Heart right ventricle (tissue), 16 donors: ENCODE measurements at places on chromosomes 4 and X.

DNA sequence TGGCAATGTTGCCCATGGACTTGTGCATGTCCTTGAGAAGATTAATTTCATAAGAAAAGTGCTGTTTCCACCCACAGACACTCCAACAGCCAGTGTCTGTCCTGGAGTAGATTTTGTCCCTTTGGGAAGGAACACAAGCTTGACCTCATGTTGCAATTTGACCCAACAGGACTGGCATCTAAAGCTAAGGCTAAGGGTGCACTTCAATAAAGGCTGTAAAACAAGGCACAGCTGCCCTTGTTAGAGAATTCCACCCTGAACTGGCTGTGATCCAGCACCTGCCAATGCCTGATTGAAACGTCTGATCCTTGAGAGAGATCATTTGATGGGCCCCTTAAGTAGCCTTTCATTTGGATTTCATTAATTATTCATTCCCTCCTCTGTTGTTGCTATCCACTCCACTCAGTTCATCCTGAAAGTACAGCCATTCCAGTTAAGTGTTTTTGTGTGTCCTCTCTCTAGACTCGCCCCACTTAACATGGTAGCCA is 56.2 kb downstream of the CD99L2 start:
- no peak overlapping the region for H3K4me3 ChIP-seq
- DNase-seq = no peak
- no peaks in the 10 kb centered on the region for H3K4me1 ChIP-seq
- no peaks in the 10 kb centered on the region for H3K27me3 ChIP-seq
- H3K36me3 ChIP-seq = no peaks in the 10 kb centered on the region

- no peaks in the 10 kb centered on the region for H3K4me1 ChIP-seq
- no peak for DNase-seq
- H3K4me3 ChIP-seq = no peak overlapping the region
- H3K36me3 ChIP-seq = no peaks in the 10 kb centered on the region
- H3K27ac ChIP-seq = no peak overlapping the region
- no peaks in the 10 kb centered on the region for H3K27me3 ChIP-seq
Measured at GRCh38 chr4:102352781-102353180, 7.5 kb upstream of the SLC39A8 start.

DNA sequence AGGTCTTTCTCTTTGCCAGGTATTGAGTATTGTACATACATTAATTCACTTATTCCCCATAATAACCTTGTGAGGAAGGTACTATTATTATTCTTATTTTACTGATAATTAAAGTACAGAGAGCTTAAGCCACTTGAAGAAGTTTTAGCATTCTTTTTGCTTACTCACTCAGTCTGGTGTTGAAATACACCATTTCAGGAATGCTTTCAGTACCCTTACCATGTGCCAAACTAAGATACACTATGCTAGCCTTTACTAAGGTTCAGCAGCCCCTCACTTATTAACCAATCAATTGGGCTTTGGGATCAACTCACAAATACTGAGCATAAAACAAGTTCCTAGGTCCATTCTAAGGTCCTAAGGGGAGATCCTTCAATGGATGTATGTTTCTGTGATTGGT is 179.0 kb upstream of the FGF13 start:
- H3K4me3 ChIP-seq = no peak overlapping the region
- no peaks in the 10 kb centered on the region for H3K27me3 ChIP-seq
- H3K4me1 ChIP-seq = no peaks in the 10 kb centered on the region
- no peak for DNase-seq
- H3K36me3 ChIP-seq = no peaks in the 10 kb centered on the region

DNA sequence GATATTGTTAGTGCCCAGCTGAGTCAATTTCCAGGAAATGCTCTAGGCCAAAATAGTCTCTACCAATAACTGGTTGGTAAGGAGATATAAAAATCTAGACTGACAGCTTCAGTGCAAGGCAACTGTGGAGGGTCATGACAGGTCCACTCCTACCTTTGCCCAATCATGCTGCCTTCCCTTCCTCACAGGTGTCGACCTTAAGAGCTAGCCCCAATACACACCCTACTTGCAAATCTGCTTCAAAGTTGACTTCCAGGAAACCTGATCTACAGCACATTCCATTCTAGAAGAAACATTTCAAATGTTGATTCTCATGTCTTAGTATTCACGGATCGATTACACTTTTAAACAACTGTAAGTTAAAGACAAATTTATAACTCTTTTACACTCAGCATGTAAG is 1455.5 kb downstream of the TECRL start:
- no peaks in the 10 kb centered on the region for H3K27me3 ChIP-seq
- H3K4me3 ChIP-seq = no peak overlapping the region
- DNase-seq = no peak
- no peak overlapping the region for H3K27ac ChIP-seq

GRCh38 chr4:177283167-177283566 is 26.5 kb upstream of the NEIL3 start:
- no peaks in the 10 kb centered on the region for H3K27me3 ChIP-seq
- no peak overlapping the region for H3K27ac ChIP-seq
- H3K4me3 ChIP-seq = no peak overlapping the region
- H3K36me3 ChIP-seq = no peaks in the 10 kb centered on the region
- no peaks in the 10 kb centered on the region for H3K4me1 ChIP-seq

- DNase-seq = no peak
- no peaks in the 10 kb centered on the region for H3K36me3 ChIP-seq
- no peak overlapping the region for H3K27ac ChIP-seq
- H3K4me3 ChIP-seq = no peak overlapping the region
- H3K27me3 ChIP-seq = peaks cover 27% of the 10 kb centered on the region
Measured at GRCh38 chrX:66046612-66047235, 6.8 kb upstream of the VSIG4 start.

- no peak overlapping the region for H3K27ac ChIP-seq
- no peak overlapping the region for H3K4me3 ChIP-seq
- no peaks in the 10 kb centered on the region for H3K36me3 ChIP-seq
- peaks cover 20% of the 10 kb centered on the region for H3K4me1 ChIP-seq
- H3K27me3 ChIP-seq = peaks cover 26% of the 10 kb centered on the region
- DNase-seq = peak; percentile 9
Measured at GRCh38 chr4:56757821-56758411, 63.6 kb downstream of the SPINK2 start.

- H3K27ac ChIP-seq = no peak overlapping the region
- H3K36me3 ChIP-seq = no peaks in the 10 kb centered on the region
- H3K27me3 ChIP-seq = no peaks in the 10 kb centered on the region
- no peak for DNase-seq
Measured at GRCh38 chr4:96108146-96108545, 268.3 kb downstream of the PDHA2 start.

DNA sequence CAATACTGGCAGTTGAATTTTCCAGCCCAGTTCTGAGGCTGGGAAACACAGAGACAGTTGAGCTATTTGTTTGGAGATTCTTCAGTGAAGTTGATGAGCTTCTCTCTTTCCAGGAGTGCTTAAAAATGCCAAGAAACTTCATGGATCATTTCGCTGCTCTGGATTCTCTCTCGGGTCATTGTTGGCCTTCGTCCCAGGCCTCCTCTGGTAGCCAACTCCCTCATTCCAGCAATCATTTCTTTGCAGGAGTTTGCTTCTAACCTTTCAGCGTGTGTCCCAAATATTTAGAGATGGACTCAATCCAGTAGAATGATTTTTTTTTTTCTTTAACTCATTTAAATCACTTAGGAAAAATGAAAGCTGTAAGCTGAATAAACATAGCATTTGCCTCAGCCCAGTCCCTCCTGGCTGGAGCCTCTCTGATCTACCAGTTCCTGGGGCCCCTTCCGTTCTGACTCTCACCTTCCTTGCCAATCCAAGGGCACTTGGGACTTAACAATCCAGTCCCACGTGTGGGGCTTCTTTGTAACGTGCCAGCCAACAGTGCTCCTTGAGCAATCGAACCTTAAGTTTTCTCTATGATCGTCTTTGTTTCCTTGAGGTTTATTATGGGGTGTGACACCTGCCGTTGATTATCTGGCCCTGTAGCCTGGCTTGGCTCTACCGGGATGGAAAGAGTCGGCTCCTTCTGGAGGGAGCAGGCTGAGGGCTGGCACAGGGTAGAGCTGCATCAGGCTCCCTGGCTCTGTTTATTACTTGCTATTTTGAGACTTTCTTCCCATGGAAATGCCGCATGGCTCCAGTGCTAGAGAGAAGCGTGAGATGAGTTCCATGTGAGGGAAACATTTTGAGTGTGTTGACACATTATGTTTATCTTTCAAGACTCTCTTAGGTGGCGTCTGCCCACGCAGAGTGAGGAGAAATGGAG is 80.4 kb upstream of the GPC4 start:
- H3K27ac ChIP-seq = no peak overlapping the region
- H3K36me3 ChIP-seq = no peaks in the 10 kb centered on the region
- H3K27me3 ChIP-seq = no peaks in the 10 kb centered on the region
- H3K4me1 ChIP-seq = no peaks in the 10 kb centered on the region
- DNase-seq = peak; percentile 32

DNA sequence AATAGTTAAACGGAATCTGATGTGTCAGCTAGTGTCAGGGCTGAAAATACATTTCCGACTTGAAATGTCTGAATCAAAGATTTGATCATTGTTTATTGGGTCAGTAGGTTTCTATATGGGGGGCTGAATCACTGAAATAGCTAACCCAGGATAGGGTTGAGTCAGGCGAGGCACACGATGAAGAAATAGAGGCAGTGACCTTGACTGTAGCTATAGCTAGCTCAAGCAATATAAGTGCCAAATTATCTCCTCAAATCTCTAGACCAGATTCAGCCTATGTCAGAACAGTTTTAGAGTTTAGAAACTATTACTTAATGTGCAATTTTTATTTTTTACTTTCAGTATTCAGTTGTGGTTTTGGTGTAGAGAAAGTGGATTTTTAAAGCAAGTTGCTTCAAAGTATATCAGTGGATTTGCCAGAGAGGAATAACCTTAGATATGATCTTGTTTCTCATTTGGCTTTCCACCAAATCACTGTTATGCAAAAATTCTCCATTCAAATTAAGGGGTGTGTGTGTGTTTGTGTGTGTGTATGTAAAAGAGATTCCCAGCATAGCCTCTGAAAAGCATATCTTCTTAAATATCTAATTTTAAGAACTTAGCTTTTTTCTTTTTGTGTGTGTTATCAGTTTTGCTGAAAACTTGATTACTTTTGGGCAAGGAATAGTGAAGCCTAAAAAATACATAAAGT is 100.3 kb upstream of the RPL34 start:
- DNase-seq = no peak
- no peaks in the 10 kb centered on the region for H3K4me1 ChIP-seq
- no peak overlapping the region for H3K4me3 ChIP-seq
- H3K27ac ChIP-seq = no peak overlapping the region

- H3K36me3 ChIP-seq = no peaks in the 10 kb centered on the region
- DNase-seq = no peak
- no peaks in the 10 kb centered on the region for H3K4me1 ChIP-seq
- H3K27ac ChIP-seq = no peak overlapping the region
- H3K27me3 ChIP-seq = no peaks in the 10 kb centered on the region
Measured at GRCh38 chrX:25860322-25860721, 277.8 kb upstream of the MAGEB18 start.

- no peak overlapping the region for H3K27ac ChIP-seq
- H3K4me1 ChIP-seq = no peaks in the 10 kb centered on the region
- DNase-seq = no peak
- H3K27me3 ChIP-seq = no peaks in the 10 kb centered on the region
Measured at GRCh38 chr4:149766135-149766534, 49.5 kb downstream of the IQCM start.

DNA sequence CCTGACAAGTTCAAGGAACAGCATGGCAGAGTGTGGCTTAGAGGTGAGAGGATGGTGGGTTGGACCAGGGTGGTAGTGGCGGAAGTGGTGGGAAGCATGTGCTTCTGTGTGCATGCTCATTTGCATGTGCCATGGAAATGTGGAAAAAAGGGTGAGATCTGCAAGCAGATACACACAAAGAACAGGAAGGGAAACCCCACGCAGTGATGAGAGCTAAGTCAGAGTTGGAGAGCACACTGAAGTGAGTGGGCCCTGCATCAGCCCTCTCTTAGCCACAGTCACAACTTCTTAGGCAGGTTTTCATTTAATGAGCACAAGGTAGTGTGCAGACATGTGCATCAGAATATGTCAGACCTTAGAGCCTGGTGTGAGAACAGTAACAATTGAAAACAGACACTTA is 483.8 kb downstream of the AFF2 start:
- DNase-seq = no peak
- H3K27ac ChIP-seq = no peak overlapping the region
- no peaks in the 10 kb centered on the region for H3K4me1 ChIP-seq
- H3K27me3 ChIP-seq = no peaks in the 10 kb centered on the region
- no peaks in the 10 kb centered on the region for H3K36me3 ChIP-seq
- H3K4me3 ChIP-seq = no peak overlapping the region

DNA sequence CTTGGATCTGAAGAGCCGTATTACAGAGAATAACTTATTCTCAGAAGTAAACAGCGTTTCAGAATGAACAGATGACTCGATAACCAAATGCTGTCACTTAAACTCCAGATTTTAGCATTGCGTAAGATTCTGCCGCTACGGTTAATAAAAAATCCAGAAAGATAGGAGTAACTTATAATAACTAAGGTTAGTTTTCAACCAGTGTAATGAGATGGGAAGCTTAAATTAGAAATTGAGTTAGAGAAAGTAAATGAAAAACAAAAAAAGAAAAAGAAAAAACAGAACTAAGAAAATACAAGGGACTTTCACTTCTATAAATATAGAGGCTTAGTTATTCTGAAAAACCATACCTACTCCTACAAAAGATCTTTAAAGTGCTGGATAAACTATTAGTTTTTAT is 13.1 kb upstream of the PARM1 start:
- H3K27me3 ChIP-seq = no peaks in the 10 kb centered on the region
- no peaks in the 10 kb centered on the region for H3K36me3 ChIP-seq
- no peaks in the 10 kb centered on the region for H3K4me1 ChIP-seq
- DNase-seq = no peak

DNA sequence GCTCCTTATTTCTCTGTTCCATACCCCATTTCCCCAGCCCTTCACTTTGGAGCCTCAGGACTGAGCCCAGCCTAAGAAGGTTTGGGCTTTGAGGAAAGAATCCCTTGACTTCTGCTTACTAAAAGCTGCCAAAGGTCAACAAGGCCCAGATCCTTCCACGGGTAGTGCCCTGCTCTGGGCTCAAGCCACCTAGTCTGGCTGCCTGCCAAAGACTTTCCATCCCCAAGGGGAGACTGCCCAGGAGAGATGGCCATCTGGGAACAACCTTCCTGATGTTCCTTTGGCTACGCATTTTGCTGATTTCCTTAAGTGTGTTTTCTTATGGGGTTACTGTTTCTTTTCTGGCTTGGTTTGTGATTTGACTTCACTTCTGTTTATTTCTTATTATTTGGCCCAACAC is 49.8 kb upstream of the NDP start:
- no peaks in the 10 kb centered on the region for H3K36me3 ChIP-seq
- no peaks in the 10 kb centered on the region for H3K4me1 ChIP-seq
- no peak overlapping the region for H3K27ac ChIP-seq
- no peak overlapping the region for H3K4me3 ChIP-seq
- no peaks in the 10 kb centered on the region for H3K27me3 ChIP-seq

- H3K27ac ChIP-seq = no peak overlapping the region
- no peak overlapping the region for H3K4me3 ChIP-seq
- H3K27me3 ChIP-seq = peaks cover 5% of the 10 kb centered on the region
- H3K4me1 ChIP-seq = peaks cover 54% of the 10 kb centered on the region
- H3K36me3 ChIP-seq = no peaks in the 10 kb centered on the region
Measured at GRCh38 chrX:1485033-1485432, 32.3 kb upstream of the ASMTL start.

- H3K36me3 ChIP-seq = no peaks in the 10 kb centered on the region
- H3K4me1 ChIP-seq = no peaks in the 10 kb centered on the region
- DNase-seq = no peak
- no peak overlapping the region for H3K27ac ChIP-seq
- H3K4me3 ChIP-seq = no peak overlapping the region
- no peaks in the 10 kb centered on the region for H3K27me3 ChIP-seq
Measured at GRCh38 chr4:52892880-52893279, 30.8 kb downstream of the RASL11B start.
